ENCODE measurements at places on chromosomes 1 and 21.

- DNase-seq = no peak
Measured at GRCh38 chr1:25178917-25179561, 53.3 kb downstream of the SYF2 start.

DNA sequence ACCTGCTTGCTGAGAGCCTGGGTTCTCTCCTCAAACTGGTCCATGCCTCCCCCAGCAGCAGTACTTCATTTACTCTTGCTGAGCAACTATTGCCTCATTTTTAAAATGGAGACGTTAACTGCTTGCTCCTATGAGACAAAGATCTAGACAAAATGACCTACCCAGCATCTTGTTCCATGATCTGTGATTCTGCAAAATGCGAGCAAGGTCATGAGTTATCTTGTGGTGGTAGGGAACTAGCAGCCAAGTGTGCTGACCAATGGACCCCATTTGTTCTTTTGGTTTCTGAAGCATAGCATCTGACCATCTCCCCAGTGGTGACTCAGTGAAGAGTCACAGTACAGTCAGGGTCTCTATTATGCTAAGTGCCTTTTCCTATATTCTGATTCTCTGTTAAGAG, 40.4 kb downstream of the TBX15 start:
- DNase-seq = no peak

DNA sequence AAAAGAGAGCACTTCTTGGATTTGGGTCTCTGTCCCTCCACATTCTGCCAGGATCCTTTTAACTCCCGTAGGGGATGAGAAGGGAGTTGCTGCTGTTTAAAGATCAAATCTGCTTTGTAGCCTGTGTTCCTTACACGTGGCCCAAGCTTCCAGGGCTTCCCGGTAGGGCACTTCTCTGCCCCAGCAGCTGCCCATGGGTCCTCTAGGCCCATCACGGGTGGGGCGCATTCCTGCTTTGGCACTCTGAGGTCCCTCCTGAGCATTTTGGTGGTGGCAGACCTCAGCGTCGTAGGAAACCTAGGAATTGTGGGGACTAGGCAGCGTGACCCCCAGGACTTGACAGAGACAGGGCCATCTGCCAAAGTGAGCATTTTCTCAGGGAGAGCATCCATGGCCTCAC, 420.3 kb upstream of the VAMP3 start:
- DNase-seq = no peak

DNA sequence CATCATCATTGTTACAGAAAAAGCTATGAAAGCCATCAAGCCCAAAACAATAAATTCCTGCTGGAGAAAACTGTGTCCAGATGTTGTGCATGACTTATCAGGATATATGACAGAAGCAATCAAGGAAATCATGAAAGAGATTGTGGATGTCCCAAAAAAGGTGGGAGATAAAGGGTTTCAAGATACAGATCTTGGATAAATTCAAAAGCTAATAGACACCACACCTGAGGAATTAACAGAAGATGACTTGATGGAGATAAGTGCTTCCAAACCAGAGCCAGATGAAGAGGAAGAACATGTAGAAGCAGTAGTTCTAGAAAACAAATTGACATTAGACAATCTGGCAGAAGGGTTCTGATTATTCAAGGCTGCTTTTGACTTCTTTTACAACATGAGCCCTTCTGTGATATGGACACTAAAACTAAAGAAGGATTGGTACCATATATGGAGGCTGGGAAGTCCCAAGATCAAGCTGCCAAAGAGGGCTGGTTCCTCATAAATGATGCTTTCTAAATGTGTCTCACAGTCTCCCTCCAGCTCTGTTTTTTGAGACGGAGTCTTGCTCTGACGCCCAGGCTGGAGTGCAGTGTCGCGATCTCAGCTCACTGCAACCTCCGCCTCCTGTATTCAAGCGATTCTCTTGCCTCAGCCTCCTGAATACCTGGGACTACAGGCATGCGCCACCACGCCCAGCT, 32.1 kb upstream of the LRIG2 start:
- DNase-seq = no peak

- no peak for DNase-seq
Measured at GRCh38 chr1:204067935-204068334, 5.0 kb upstream of the SOX13 start.

DNA sequence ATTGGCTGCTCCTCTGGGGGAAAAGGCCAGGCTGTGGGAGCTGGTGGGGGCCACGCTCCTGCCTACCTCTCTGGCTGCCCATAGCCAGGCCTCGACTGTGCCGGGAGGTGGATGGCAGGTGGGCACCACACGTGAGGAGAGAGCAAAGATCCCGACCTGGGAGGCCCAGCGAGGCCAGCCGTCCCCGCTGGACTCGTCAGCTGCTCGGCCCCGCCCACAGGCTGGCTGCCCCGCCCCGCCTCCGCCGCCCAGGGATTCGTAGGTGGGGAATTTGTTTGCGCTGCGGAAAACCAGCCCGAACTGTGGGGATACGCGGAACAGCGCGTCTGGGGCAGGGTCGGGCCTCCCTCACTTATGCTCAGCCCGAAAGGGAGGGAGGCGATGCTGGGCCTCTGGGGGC, 31.7 kb downstream of the TP73 start:
- DNase-seq = no peak

DNA sequence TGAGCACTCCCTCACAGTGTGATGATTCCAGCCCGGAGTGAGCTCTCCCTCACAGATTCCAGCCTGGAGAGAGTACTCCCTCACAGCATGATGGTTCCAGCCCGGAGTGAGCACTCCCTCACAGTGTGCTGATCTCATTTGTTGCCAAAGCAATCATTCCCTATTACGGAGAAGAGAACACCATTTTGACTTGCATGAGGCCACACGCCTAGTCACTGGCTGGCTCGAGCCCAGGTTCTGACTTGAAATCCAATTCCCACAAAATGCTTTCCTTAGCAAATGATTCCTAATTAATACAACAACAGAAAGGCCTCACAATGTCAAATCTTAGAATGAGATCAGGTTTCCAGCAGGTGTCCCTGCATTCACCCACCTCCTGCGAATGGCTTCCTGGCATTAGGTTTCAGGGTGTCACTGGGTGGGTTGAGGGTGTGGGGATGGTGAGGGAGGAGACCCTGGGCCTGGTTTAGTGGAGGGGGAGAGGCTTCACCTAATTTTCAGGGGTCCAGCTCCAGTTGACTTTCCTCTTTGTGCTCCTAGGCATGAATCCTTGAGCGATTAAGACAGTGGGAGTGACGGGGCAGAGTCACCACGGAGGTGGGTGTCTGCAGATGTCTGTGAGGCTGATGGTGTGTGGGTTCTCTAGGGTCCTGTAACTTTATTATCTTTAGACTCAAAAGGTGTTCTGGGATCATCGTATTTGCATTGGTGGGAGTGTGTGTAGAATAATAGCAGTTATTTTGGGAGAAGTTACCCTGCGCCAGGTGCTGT, 158.5 kb downstream of the KCNJ6 start:
- DNase-seq = no peak

DNA sequence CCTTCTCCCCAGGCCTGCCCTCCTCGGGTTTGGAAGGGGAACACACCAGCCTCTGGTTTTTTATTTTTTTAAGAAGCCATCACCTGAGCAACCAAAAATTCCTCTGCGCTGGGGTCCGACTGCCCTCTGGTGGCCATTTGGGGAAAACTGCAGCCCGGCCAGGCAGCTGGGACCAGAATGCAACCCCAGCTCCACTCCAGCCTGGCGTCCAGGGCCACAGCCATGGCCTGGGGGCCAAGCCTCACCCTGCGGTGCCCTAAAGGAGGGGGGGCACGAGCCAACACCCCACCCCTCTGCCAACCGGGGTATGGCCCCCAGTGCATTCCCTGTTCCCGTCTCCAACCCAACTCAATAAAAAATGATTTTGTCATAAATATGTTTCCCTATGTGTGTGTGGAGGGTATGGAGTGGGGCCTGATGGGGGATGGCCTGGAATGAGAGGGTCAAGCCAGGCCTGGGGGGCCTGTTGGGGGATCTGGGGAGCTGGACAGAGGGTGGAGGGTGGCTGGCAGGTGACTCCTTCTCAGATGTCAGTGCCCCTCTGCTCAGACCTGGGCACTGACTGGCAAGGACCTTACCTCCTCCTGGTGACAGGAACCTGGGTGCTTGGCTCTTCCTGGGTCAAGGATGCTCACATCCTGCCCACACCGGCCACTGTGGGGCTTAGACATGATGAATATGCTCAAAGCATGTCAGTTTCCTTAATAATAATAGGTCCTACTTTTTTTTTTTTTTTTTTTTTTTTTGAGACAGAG, 3.2 kb downstream of the GPR3 start:
- peak; percentile 57 for DNase-seq

- DNase-seq = no peak
Measured at GRCh38 chr1:160607672-160608032, 28.4 kb upstream of the CD84 start.

DNA sequence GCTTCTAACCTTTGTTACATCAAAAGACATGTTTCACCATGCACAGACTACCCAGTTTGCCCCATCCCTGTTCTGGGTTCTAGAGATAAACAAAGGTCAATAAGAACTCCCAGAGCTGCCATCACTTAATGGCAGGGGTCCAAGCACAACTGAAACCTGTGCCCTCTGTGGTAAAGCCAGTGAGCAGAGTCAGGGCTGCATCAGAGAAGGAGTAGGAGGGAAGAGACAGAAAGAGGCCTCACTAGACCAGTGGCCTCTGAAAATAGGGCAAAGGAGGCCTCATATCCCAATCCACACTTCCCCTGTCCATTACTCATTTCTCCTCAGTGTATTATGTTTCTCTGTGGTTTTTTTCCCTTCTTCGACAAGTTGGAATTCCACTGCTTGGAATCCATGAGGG, 10.2 kb downstream of the ATP1A2 start:
- DNase-seq = no peak

DNA sequence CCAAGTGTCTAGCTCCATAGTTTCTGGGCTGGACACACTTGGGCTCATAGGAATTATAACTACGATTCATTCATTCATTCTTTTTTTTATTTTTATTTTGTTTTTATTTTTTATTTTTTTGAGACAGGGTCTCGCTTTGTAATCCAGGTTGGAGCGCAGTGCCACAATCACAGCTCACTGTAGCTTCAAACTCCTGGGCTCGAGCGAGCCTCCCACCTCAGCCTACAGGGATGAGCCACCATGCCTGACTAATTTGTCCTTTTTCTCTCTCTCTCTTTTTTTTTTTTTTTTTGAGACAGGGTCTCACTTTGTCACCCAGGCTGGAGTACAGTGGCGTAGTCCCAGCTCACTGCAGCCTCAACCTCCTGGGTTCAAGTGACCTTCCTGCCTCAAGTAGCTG, 42.3 kb downstream of the KCNAB2 start:
- no peak for DNase-seq

- no peak for DNase-seq
Measured at GRCh38 chr1:7869136-7869920, 16.5 kb upstream of the UTS2 start.

DNA sequence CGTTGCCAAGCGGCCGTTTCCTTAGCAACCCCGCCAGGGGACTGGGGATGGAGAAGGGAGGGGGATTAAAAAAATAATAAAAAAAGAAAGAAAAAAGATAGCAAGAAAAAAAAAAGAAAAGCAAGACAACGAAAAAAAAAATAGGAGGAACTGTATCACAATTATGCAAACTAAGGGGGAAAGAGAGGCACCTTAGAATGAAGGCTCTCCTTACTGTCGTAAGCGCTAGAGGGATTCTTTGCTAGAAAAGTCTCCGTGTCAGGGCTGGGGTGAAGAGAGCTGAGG, 625 bp upstream of the NEGR1 start:
- DNase-seq = no peak

- DNase-seq = peak; percentile 72
Measured at GRCh38 chr1:3772027-3772714, 378 bp upstream of the SMIM1 start.

- no peak for DNase-seq
Measured at GRCh38 chr1:61604684-61605083, 120.3 kb downstream of the TM2D1 start.

DNA sequence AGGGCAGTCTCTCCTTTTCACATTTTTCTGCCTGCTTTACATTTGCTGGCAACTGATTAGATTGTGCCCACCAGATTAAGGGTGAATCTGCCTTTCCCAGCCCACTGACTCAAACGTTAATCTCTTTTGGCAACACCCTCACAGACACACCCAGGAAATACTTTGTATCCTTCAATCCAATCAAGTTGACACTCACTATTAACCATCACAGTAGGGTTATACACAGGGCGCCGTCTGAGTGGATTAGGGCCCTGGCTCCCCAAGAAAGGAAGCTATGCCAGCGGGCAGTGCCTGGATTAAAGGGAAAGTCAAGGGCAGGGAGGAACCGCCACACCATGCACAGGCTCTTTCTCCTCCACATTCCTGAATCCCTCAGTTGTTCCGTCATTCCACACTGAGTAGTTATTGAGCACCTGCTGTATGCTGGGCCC, 56.2 kb downstream of the EVA1C start:
- DNase-seq = no peak

DNA sequence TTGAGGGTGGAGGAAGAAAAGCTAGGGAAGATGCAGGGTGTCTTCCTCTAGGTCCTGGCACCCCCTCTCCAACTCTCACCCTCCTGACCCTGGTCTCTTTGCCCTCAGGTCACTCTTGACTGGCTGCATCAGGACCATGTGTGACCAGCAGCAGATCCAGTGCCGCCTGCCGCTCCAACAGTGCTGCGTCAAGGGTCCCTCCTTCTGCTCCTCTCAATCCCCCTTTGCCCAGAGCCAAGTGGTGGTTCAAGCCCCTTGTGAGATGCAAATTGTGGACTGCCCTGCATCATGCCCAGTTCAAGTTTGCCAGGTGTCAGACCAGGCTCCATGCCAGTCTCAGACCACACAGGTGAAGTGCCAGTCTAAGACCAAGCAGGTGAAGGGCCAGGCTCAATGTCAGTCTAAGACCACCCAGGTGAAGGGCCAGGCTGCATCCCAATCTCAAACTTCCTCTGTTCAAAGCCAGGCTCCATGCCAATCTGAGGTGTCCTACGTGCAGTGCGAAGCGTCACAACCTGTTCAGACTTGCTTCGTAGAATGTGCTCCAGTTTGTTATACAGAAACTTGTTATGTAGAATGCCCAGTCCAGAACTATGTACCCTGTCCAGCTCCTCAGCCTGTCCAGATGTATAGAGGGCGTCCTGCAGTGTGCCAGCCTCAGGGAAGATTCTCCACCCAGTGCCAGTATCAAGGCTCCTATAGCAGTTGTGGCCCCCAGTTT, 1.8 kb downstream of the KPRP start:
- DNase-seq = no peak

DNA sequence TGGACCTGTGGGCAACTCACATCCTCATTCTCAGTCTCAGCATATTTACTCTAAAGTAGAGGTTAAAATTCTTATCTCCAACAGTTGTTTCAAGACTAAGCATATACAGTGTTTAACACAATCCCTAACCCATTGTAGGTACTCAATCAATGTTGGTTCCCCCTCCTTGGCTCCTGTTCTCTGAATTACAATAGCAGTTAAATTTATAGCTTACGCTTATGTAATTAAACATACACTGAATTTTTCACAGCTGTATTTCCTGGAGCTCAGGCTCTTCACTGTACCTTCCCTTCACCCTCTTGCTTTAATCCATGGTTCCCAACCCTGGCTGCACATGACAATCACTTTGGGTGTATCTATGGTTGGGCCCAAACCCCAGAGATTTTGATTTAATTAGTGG, 89.4 kb downstream of the LPAR3 start:
- DNase-seq = no peak

- no peak for DNase-seq
Measured at GRCh38 chr21:44574457-44575306, 1.2 kb downstream of the KRTAP10-4 start.

- DNase-seq = no peak
Measured at GRCh38 chr1:6029351-6029750, 16.3 kb upstream of the KCNAB2 start.

GRCh38 chr1:234001817-234002216, 97.3 kb downstream of the SLC35F3 start:
- no peak for DNase-seq

GRCh38 chr1:158793604-158794003, 12.6 kb upstream of the OR6N2 start:
- DNase-seq = no peak

- DNase-seq = no peak
Measured at GRCh38 chr21:20013851-20014250, 984.4 kb upstream of the NCAM2 start.
